ENCODE measurements at places on chromosomes 1 and 21.

DNA sequence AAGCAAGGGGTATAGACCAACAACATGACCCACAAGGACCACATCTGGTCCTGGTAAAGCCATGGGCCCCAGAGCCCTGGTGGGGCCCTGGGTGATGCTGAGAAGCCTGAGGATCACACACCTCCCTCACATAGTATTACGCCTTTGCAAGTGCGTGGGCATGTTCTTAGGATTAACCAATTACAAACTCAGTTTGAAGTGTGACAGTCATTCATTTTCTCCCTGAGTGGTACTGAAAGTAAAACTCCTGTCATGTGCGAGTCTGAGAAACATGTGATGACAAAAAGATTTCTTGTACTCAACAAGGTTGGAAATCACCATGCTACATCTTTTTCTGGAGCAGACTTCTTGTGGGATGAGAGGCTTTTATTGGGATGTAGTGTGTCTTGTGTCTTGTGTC is 315.3 kb upstream of the DUSP10 start:
- DNase-seq, result no peak

DNA sequence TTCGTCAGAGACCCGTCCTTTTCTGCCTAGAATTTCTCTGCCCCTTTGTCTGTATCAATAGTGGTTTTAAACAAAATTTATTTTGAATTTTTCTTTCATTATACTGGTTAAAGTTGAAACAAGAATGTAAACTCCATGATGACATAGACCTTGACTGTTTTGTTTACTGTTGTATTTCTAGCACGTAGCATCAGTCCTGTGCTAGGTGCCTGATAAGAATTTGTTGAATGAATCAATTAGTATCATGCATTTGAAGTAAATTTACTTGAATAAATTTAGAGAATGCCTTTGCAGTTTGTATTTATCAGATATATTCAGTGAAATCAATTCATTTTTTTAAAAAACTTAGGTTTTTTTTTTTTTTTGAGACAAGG is 69.9 kb downstream of the EPB41 start:
- DNase-seq, result no peak

DNA sequence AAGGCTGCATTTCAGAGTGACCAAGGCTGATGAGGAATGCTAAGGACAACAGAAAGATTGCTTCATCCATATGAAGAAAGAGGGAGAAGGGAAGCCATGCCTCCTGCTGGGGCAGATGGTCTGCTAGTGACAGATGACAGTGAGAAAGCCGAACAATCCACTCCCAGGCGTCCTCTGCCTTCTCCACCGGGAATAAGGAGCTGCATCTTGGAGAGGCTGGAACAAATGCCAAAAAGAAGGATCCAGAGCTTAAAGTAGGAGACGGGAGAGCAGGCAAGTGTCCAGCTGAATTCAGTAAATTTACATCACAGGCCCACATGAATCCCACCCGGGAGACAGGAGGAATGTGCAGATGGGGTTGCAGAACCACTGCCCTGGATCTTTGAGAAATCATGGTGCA is 33.4 kb downstream of the DDX20 start:
- DNase-seq, result no peak

DNA sequence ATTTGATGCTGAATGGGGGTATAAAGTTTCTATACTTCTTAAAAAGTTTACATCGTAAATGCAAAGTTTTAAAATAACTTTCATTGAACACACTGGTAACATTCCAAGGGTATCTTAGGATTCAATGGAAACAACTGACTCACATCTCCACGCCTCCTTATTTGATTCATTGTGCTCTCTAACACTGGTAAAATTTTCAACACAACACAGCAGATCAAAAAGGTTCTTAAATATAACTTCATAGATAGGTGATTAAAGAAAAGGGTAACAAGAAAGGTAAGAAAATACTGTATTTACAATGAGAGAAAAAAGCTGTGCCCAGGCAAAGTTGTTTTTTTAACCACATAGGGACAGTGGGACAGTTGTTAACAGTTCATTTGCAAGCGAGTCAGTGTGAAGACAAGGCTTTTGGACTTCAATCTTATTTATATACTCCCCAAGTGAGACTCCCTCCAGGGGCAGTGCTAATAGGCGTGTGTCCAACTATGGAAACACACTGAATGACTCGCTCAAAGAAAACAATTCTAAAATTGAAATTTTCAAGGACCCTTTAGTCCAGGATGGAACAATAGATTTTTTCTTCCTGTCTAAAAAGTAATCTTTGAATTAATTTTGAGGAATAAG is 140.5 kb downstream of the TIAM1 start:
- no peak for DNase-seq

DNA sequence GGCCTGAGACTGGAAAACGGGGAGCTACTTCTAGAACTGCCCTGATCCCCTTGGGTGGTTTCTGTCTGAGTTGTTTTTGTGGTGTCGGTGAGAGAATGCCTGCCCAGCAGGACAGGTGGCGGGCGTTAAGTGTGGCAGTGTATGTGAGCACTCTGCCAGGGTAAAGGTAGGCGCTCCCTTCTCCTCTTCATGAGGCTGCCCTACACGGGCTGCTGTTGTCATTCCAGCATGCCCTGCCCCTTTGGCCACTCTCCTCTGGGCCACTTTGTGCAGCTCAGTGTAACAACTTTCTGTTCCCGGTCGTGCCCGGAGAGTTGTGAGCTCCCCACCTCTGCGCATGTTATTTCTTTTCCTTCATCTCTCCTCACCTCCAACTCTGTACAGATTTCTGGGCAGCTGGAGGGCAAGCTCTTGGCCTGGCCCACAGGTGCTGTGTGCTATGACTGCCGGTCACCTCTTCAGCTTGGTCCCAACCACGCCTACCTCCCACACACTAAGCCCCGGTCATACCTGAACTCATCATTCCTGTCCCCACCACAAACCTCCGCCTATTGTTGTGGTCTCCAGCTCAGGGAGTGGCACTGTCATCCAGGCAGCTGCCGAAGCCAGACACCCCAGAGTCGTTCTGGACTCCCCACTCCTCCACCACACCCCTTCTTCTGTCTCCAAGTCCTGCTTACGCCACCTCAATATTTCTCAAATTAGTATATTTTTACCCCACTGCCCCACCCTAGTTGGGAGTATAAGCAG is 69.0 kb downstream of the GADD45A start:
- no peak for DNase-seq

DNA sequence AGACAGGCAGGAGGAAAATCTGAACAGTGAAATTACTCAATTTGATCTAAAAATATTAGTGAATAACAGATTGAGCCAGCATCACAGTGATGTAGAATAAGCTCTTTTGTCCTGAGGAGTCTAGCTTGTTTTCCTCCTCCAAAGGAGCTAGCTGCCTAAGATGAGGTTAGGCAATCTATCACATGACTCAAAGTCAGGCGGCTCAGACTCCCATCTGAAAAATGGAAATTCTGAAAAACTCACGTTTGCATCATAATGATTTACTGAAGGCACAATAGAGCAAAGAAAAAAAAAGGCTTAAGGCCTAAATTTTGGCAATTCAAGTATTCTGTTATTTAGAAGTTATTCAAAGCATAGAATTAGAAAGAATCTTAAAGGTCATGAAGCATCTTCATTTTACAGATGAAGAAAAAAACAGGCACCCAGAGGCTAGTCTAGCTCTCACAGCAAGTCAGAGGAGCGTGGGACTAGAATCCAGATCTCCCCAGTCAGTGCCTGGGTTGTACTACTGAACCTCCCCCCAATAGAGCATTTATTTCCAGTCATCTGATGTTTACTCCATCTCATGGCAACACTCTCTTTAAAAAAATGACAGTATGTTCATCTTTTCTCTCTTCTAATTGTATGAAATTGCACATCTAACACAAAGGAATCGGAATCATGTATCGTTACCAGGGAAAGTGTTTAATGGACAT is 62.5 kb upstream of the ATF3 start:
- DNase-seq, result no peak

DNA sequence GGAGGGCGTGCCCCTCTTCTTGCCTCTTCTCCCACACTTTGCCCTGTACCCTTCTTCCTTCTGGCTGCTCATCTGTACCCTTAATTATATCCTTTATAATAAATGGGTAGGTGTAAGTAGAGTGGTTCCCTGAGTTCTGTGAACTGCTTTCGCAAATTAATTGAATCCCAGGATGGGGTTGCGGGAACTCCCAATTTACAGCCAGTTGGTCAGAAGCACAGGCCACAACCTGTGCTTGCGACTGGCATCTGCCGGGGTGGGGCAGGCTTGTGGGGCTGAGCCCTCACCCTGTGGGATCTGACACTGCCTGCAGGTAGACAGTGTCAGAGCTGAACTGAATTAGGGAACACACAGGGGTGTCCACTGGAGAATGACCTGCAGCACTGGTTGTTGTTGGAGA is 244.9 kb downstream of the KCNJ6 start:
- no peak for DNase-seq

DNA sequence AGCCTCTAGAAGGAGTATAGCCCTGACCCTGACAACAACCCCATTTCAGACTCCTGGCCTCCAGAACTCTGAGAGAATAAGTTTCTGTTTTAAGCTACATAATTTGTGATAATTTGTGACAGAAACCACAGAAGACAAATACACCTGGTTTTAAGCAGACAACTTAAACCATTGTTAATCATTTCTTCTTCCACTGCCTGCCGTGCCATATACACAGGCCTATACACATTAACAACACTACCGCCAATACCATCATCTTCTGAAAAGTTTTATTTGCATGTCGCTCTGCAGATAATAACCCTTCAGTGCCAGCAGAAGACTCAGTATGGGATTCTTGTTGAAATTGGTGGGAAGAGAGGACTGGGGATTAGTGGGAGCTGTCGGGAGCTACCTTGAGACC is 39.9 kb upstream of the KRTAP19-8 start:
- DNase-seq, result no peak

GRCh38 chr1:52862666-52863458 is 20.3 kb downstream of the ZYG11A start:
- no peak for DNase-seq

GRCh38 chr1:68103884-68104554 is 53.6 kb upstream of the DIRAS3 start:
- DNase-seq, result no peak

DNA sequence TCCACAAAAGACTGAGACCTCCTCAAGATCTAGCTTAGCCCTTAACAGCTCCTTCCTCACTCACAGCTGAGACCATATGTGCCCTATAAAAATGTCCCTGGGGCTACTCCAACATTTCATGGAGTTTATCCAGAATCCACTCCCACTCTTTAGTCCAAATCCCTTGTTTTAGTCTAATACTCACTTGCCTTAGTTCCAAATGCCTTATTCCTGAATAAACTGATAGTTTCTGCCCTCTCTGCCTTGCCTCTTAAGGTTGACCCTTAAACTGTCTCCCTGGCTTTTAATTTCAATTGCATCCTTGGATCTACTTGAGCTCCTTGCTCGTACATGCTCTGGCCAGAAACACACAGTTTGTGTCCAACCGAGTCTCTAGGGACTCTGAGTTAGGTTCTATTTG is 47.3 kb upstream of the LYPLAL1 start:
- DNase-seq, result no peak

DNA sequence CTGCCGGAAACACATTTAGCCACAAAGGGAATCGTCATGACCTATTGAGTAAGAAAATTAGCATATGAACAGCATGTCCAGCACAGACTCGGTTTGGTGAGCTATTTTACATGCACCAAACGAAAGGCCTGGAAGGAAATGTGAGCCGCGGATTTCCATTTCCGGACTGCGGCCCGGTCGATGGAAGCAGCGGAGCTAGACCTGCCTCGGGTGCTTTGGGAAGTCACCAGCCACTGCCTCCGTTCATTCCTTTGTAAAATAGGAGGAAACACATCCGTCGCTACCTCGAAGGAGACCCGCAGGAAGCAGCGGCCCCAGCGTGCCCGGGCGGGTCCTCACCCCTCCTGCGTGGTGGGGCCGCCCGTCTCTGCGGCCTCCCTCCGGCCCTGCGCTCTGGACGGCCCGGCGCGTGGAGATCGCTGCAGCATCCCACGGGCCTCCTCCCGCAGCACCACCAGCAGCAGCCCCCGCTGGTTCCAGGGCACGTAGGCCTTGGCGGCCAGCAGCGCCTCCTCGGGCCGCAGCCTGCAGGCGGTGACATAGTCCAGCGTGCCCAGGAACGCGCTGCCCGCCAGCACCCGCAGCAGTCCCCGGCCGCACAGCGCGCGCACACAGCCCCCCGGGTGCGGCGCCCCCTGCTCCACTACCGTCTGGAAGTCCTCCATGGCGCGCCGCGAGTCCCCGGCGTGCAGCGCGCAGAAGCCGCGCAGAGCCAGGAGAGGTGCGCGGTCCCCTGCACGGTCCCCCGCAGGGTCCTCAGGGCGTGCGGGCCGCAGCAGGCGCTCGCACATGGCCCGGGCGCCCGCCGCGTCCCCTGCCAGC is 12.1 kb downstream of the TTC34 start:
- DNase-seq, result no peak

GRCh38 chr1:114082304-114082630 is 71.4 kb downstream of the SYT6 start:
- DNase-seq, result no peak

DNA sequence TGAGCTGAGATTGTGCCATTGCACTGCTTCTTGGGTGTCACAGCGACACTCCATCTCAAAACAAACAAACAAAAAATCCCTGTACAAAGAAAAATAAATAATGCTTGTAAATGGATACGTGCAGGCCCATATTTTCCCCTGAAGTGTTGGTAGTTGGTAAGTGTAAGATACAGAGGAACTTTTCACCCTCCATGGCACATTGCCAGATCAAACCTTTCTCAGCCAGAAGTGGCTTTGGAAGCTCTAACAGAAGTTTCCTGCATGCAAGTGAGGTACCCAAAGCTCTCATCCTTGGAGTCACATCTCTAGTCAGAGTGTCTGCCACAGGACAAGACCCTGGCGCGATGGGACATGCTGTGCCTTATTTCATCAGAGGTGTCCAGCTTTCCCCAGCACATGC is 7.3 kb downstream of the NDUFV3 start:
- DNase-seq, result no peak

DNA sequence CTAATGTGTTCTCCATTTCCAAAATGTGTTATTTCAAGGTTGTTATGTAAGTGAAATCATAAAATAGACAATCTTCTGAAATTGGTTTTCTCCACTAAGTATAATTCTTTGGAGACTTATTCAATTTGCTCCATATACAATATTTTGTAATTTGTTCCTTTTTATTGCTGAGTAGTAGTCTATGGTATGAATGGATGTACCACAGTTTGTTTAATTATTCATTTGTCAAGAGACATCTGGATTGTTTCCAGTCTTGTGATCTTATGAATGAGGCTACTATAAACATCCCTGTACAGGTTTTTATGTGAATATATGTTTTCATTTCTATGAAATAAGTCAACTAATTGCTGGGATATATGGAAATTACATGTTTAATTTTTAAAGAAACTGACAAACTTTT is 652.6 kb upstream of the PLXNA2 start:
- no peak for DNase-seq

GRCh38 chr1:42173961-42174735 is 9.6 kb upstream of the GUCA2A start:
- no peak for DNase-seq

GRCh38 chr1:35844826-35845225 is 37.0 kb downstream of the AGO4 start:
- DNase-seq, result no peak

- DNase-seq, result no peak
Measured at GRCh38 chr1:10471411-10472219, 714 bp downstream of the DFFA start.

GRCh38 chr1:32362474-32363313 is at the start of the genes FAM229A and TSSK3:
Gene FAM229A, minus strand, starts transcription at chr1:32362485. Its CDS starts 394 bp downstream, at chr1:32362091.
Gene TSSK3, plus strand, starts transcription at chr1:32362539. Its CDS starts 163 bp downstream, at chr1:32362702.
- no peak for DNase-seq

- no peak for DNase-seq
Measured at GRCh38 chr1:39481289-39481688, 10.1 kb upstream of the BMP8A start.

- no peak for DNase-seq
Measured at GRCh38 chr1:39524591-39525365, 33.3 kb downstream of the BMP8A start.

GRCh38 chr1:160308451-160309184 is 23.7 kb upstream of the PEX19 start:
- no peak for DNase-seq
